Stimulated activated CD4-positive, alpha-beta T cell treated with anti-CD3 and anti-CD28 coated beads, TNF-alpha, amount 100 ng/mL, for 24 hours (primary cell): ENCODE measurements at places on chromosomes 7 and 10.

DNA sequence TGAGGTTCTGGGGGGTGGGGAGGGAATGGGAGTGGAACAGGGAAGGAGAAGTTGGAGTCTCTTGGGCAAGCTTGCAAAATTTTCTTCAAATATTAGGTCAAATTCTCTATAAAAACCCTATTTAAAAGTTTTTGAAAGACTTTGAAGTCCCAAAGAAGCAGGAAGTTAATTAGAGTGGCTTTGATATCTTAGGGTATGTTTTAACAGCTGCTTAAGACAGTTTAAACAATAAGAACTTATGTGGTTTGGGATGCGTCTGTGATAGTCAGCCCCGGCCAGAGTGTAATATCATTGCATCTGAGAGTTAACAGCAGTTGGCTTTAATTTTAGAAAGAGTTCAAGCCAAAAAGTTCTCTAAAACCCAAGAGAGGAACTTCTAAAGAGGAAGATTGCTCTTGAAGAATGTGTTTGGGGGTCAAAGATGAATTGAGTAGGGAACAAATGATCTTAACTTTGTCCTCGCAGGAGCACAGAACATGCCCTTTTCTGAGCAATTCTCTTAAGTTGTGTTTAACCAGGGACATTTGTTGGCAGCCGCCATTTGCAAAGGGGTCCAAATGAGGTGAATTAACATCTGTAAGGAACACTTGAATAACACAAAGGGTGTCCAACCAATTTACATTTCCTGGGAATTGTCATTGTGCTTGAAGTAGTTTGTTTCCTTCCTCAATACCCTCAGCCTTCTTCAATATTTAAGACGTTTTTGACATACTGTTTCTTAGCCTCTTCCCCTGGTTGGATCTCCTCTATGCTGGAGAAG lies 182.4 kb downstream of the PTEN start:
- no peak for DNase-seq

- no peak for DNase-seq
Observed at GRCh38 chr10:107859065-107859464, 694.6 kb upstream of the SORCS1 start.

- no peak for DNase-seq
Observed at GRCh38 chr10:125878957-125879835, 1.9 kb downstream of the DHX32 start.

- no peak for DNase-seq
Observed at GRCh38 chr7:80844916-80845315, 73.9 kb downstream of the SEMA3C start.

DNA sequence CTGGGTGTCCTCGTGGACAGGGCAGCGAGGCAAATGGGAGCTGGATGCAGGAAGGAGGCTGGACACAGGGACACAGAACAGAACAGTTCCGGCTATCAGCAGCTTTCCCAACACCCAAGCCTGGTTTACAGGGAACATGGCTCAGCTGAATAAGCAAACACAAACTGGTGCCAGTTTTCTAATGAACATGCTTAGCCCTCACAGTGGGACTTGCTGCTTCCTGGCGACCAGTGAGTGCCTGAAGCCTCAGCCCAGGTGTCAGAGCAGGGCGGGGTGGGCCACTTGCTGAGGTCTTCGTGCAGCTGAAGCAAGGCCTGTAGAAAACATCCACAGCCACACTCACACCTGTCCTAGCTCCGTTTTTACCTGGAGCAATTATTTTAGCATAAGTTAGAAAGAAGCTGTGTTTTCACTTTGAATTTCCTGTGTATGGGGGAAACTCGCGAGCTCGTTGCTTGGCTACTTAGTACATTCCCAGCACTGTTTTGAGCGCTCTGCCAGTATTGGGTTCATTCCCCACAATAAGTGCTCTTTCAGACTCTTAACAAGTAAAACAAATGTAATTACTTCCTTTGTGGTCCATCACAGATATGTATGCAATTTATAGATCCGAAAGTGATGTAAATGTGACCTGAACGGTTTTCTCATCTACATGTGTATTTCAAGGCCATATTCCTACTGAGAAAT lies 261.2 kb upstream of the SHH start:
- no peak for DNase-seq

GRCh38 chr10:65793738-65794425 lies 1132.0 kb upstream of the LRRTM3 start:
- no peak for DNase-seq

DNA sequence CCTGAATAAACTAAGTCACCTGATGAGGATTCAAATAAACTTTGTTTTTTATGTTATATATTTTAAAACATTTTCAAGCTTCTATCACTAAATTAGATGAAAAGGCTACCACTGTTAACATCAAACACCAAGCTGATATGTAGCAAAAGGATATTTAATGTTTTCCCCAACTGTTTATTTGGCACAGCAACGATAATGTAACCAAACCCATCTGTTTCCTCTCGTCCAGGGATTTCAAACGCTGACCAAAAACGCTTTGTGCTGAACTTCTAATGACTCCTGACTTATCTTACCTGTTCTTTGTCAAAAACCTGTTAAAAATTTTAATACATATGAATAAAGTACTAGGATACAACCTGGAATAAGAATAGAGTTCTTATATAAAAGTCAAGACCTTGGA lies 30.5 kb downstream of the DCLRE1A start:
- no peak for DNase-seq
